ENCODE measurements at places on chromosomes 16 and 17.
A peak's percentile ranks its signal among the peaks of the same experiment; 100 is the strongest.

DNA sequence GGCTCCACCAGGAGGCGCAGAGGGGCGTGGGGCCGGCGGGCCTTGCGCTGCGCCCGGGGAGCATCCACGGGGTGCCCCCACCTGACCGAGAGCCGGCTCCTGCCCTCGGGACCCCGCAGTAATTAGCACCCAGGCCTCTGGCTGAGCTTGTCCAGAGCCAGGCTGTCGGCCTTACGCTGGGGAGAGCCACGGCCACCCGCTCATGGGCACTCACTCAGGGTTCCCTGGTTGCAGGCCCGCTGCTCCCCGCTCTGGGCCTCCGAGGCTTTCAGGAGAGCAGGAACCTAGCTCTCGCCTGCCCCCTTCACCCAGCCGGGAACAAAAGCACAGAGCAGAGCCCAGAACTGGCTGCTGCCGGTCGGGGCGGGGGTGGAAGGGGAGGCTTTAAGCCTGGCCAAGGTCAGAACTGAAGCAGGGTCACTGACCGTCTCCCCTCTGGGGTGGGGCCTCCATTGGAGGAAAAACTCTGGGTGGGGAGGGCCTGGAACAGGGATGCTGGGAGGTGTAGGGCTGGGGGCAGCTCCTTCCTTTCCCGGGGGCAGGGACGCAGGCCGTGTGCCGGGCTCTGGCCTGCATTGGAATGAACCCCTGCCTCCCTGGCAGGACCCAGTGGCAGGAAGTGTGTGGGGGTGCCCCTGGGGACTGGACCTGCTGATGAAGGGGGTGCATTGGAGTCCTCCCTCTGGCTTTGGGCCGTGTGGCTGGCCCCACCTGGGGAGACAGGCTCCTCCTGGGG lies 12.3 kb downstream of the GLIS2 start:
- no peak for DNase-seq

DNA sequence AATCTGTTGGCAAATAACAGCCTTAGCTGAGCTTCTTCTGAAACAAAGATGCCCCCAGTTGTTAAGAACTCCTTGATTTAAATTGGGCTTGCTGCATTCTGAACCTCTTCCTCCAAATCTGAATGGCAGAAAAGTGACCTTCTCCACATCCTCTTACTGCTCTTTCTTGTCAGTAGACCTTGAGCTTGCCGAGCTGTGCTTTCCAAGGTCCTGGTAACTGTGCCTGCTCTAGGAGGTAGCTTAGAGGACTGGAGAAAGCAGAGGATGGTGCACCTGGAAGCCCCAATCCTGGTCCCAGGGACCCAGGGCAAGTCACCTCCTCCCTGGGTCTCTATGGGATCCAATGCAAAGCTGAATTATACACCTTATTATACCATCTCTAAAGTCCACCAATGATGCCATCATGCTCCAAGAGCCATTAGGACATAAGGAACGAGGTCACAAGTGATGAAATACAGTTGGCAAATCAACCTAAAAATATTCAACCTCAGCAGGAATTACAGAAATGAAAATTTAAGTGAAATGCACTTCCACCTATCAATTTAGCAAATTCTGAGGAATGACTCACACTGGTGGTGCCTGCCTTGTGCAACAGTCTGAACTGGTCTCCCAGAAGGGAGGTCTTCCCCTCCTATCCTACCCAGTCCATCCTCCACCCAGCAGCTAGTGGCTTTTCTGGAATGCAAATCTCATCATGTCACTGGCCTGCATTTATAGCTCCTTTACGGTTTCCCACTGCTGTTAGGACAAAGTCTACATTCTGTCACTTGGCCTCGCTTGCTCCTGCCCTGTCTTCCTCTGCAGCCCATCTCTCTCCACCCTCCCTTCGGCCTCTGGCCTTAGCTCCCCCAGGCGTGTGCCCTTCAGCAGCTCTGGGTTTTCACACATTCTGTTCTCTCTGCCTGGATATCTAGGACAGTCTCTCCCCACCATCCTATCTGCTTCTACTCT lies 36.6 kb downstream of the TOM1L2 start:
- DNase-seq, result no peak

DNA sequence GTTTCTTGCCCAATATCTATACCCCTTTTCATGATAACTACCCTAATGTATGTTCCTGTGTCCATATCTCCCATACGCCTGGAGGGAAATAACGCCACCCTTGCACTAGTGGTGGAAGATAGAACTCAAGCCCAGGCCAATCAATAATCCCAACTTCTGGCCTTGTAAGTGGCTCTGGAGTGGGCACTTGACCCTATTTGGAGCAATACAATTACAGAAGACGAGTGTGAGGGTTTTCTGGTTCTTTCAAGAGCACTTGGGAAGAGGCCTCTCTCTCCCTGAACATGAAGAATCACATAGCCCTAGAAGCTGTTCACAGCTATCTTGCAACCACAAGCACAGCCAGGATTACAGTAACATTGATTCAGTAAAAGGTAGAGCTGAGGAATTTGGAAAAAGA lies 217.9 kb downstream of the RAB11FIP4 start:
- DNase-seq, result no peak

DNA sequence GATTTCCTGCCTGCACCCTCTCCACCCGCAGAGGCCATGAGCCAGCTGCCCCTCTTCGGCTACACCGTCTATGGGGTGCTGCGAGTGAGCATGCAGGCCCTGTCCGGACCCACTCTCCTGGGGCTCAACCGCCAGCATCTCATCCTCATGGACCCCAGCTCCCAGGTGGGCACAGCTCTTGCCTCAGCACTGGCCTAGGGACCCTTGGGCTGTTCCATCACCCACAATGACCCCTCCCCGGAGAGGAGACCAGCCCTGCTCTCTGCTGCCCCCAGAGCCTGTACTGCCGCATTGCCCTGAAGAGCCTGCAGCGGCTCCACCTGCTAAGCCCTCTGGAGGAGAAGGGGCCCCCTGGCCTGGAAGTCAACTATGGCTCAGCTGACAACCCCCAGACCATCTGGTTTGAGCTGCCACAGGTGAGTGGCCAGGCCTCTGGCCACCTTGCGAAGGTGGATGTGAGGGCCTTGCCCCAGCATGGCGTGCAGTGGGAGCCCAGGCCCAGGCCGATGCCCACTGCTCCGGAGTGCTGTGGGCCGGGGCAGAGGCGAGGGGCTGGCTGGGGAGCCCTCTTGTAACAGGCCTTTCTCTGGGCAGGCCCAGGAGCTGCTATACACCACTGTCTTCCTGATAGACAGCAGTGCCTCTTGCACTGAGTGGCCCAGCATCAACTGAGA lies 7.3 kb upstream of the SMIM5 start:
- peak; percentile 70 for DNase-seq

DNA sequence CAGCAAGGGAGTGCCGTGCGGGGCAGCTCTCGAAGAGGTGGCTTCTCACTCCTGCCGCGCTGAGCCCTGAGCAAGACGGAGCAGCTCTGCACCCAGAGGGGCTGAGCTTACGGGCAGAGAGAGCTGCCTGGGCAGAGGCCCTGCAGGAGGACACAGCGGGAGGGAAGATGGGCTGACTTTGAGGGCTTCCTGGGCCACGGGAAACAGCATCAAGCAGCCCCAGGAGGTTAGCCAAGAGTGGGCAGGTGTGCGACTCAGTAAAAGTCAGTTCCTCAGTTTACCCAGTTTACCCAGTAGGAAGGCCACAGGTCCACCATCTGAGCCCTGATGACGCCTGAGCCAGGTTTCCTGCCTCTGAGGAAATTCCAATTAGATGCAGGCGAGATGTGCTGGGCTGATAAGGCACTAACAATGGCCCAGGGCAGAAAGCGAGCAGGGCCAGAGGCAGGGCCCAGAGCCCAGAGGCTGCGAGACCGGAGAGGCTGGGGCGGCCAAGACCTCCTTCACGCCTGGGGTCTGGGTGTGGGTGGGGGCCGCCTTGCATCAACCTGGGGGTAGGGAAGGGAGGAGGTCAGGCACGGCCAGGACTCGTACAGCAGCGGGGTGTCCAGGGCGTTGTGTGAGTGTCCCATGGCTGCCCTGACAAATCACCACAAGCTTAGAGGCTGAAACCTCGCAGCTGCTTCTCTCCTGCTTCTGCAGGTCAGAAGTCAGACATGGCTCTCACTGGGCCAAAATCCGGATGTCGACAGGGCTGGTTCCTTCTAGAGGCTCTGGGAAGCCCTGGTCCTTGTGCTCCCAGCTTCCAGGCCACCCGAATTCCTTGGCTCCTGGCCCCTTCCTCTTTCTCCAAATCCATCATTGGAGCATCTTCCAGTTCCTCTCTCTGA lies 32.0 kb upstream of the CIBAR2 start:
- DNase-seq, result no peak

GRCh38 chr16:80580109-80580832 lies 39.5 kb downstream of the DYNLRB2 start:
- peak; percentile 46 for DNase-seq

- peak; percentile 78 for DNase-seq
Measured at GRCh38 chr16:74606521-74607309, at the start of gene GLG1. Gene GLG1, minus strand, starts transcription at chr16:74607114. Its CDS starts 20 bp downstream, at chr16:74607094.

DNA sequence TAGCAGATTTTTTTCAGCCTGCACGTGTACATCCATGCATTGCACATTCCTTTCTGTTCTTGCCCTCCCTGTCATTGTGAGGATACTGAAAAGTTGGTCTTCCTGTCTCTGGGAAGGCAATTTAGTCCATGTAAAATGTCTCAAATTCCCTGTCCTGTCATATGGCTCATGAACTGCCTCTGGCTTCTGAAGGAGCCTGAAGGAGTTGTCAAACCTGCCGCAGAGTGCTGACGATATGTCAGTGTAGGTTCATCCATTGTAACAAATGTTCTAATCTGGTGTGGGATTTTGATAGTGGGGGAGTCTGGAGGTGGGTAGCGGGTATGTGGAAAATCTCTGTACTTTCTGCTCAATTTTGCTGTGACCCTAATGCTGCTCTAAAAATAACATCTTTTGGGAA lies 59.6 kb downstream of the YPEL2 start:
- no peak for DNase-seq

- peak; percentile 18 for DNase-seq
Measured at GRCh38 chr16:84144209-84144858, 643 bp downstream of the HSDL1 start.

DNA sequence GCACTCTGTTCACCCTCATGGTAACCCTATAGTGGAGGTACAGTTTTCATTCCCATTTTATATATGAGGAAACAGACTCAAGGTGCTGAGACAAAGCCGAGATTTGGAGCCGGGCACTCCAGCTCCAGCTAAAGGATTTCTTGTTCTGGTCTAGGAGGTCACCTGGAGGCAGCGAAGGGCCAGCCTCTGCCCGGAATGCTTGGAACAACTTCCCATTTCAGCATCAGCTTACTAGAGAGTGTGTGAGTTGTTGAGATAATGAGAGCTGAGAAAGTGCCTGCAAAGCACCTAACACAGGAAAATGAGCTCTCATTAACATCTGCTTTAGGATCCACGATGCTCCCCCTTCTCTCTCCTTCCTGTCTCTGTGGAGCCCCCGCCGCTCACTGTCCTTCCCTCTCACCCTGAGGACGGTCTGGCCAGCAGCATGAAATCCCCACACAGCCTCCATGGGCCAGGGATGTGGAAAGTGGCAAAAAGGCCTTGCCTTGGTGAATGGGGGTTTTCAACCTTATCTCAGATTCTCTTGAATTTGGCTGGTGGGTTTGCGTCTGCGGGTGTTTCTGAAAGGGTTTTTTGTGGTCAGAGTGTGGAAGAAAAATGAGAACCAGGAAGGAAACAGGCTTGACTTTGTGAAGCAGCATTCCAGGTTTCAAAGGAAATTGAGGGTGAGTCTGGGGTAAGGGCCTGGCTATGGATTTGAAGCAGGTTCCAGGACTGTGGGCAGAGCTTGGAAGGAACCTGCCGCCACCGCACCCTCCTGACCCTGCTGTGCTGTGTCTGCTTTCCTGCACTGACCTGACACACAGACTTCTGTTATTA lies 178.7 kb downstream of the FOXL1 start:
- no peak for DNase-seq

- no peak for DNase-seq
Measured at GRCh38 chr17:12133183-12133582, 112.5 kb downstream of the MAP2K4 start.

DNA sequence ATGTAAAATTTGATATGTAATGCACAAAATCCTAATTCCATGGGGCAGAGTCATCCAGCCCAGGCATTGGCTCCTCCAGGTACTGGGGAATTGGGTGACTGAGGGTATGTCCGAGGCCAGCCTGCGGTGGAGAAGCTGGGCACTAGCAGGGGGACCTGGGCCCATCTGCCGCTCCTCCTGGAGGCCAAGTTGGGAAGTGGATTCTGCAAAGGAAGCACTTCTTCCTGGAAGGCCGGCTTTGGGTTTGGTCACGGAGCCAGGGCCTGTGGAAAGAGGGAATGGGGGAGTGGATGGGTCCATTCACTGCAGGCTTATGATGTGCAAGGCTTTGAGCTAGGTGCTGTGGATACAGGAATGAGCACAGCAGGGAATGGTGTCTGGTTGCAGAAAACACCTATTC lies 85.8 kb downstream of the GNAO1 start:
- no peak for DNase-seq

DNA sequence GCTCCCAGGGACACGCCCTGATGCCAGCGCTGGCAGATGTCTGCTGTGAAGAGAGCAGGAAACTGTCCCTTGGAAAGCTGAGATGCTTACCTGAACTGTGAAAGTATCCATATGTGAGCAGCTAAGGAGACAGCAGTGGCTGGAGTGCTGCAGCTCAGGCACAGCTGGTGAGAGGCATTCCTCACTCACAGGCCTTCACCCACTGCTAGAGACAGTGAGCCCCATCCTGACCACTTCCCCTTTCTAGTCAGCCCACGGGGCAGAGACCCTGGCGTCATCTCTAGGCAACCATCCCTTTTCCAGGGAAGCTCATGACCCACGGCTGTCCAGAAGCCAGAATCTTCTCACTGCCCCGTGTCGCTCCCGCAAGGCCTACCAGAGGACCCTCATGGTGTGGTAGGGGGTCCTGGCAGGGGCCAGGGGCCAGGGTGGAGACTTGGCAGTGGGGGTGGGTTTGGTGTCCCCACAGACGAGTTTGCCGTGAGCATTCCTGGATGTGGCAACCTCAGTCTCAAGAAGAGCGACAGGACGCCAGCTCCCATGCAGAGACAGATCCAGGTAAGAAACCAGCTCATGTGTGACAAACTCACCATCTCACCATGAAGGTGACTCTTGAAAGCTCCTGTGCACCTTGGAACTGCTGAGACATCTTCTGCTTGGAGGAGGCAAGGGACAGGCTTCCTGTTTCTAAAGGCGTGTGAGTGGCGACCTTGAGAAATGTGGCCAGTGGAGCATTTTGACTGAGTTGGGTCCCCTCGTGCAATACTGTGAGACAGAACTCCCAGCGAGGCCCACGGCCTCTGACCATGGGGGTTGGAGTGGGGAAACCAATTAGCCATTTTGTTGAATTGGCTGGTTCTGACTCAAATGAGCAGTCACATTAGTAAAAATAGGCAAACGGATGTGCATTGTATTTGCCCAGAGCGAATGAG lies at the start of gene SCIMP:
SCIMP (minus strand) TSS at position 216 of the 932 bp plus-strand sequence; CDS start at position 111, 105 bp downstream.
- DNase-seq, result no peak

GRCh38 chr17:35977509-35977908 lies 3.8 kb downstream of the CCL16 start:
- DNase-seq, result no peak

DNA sequence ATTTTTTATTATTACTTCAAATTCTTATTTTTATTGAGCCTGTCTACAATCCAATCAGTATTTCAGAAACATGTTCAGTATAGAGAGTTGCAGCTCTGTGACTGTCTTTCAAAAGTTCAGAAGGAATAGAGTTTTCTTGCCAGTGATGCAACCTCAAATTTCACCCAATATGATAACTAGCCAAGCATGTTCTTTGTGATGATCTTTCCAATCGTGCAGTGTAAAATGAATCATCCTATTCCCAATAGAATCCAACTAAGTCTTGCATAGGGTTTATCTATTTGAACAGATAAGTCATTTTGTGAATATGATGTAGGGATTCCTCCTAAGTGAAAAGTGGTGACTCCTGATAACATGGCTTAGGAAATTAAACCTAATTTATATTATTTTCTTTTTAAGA lies 937.8 kb downstream of the KCNJ2 start:
- DNase-seq, result no peak
